CD4-positive, alpha-beta T cell treated with Interleukin-4 for 4 hours (primary cell): ENCODE measurements at places on chromosomes 3 and 15.

- DNase-seq, result no peak
Observed at GRCh38 chr15:53320816-53321215, 438.6 kb downstream of the WDR72 start.

DNA sequence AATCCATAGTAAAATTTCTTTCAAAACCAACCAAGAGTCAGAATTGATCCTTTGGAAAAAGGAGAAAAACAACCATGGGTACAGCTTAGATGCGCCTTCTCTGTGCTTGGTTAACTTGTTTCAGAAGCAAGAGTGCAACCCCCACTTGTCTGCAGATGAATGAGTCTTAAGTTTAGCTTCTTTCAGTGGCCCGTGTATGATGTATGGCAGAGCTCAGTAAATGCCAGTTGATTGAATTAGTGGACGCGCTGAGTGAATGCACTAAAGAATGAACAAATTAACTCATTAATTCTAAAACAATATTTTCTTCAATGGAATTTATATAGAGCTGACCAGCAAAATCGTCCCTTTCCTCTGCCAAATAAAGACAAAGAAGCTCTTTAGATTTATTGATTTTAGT lies 67.0 kb upstream of the ARHGEF3 start:
- DNase-seq, result no peak

GRCh38 chr15:28989239-28989830 lies 103.6 kb downstream of the APBA2 start:
- no peak for DNase-seq

DNA sequence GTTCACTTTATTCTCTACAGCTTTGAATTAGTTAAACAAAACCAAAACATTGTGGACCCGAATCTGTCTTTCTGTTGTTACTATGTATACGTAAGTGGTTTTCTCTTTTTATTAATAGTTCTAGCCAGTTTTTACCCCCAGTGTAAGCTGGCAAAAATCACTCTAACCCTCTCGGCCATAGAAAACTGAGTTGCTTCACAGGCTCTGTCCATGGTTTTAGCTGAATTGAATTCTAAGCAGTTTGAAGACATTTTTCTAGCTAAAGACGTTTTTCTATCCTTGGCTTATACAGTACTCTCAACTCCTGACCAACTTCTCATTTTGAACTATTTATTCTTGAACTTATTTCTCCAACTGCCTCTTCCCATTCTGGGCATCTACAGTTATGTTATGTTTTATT lies 62.9 kb downstream of the CDIN1 start:
- no peak for DNase-seq

- no peak for DNase-seq
Observed at GRCh38 chr3:79497447-79498111, 270.2 kb downstream of the ROBO1 start.

DNA sequence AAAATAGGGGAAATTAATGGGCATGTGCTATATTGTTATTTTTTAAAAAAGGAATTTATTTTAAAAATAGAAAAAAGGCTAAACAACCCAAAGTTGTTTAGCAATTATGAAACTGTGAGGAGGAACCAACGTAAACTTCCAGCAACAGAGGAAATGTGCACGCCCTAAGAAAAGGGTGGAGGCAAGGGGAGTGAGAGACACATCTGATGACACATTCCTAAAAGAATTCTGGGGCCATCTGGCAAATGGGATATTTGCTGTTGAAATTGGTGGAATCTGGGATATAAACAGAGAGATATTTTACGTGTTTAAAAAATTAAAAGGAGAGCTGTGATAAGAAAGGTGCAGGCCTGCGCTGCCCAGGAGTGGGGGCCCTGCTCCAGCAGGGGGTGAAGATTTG lies 50.8 kb upstream of the MUC13 start:
- DNase-seq, result no peak

DNA sequence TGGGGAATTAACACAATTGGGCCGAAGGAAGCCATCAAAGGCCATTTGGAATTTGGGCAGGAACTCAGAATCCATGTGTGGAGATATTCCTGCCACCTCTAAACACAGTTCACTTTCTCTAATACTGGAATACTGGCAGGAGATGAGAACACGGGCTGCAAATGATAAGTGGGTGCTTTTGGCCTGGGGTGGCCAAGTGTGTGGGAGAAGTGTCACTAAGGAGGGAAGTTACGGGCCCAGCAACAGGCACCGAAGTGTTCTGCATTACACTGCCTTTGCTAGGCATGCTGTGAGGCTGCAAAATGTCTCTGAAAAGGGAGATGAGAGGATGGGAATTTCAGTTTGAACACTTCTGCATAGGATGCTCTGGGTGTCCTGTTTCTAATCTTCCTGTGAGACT lies 89.4 kb upstream of the FEZF2 start:
- no peak for DNase-seq

- no peak for DNase-seq
Observed at GRCh38 chr15:56929399-56929798, 11.0 kb downstream of the TCF12 start.

DNA sequence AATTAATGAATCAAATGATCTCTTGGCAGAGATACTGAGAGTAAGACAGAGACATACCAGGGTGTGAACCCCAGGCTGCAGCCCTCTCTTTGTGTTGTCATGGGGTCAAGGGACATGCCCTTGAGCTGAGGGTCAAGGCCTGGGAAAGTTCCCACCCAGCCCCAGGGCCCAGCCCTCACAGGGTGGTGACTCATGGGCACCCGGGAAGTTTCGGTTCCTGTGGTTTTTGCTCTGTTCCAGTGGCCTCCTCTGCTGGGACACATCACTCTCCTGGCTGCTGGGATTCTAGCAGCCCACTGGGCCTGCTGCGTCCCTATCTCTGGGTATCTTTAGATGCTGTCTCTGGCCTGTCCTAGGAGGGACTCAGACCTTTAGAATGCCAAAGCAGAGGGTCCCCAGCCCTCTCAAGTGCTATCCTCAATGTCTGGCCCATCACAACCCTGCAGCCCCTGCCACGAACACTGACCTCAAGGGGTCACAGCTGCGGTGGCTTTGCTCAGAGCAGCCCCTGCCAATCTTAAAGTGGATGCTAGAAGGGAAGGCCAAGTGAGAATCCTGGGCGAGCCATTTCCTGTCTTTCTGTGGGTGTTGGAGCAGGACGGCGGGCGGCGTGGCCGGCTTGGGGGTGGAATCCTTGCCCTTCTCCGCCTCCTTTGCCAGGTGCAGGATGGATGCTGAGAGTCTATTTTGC lies 148.4 kb upstream of the TLE3 start:
- DNase-seq, result no peak

DNA sequence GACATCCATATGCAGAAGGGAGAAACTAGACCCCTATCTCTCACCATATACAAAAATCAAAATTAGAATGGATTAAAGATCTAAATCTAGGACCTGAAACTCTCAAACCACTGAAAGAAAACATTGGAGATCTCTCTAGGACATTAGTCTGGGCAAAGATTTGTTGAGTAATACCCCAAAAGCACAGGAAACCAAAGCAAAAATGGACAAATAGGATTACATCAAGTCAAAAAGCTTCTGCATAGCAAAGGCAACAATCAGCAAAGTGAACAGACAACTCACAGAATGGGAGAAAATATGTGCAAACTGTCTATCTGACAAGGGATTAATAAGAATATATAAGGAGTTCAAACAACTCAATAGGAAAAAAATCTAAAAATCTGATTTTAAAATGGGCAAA lies 54.8 kb downstream of the MYO9A start:
- DNase-seq, result no peak

DNA sequence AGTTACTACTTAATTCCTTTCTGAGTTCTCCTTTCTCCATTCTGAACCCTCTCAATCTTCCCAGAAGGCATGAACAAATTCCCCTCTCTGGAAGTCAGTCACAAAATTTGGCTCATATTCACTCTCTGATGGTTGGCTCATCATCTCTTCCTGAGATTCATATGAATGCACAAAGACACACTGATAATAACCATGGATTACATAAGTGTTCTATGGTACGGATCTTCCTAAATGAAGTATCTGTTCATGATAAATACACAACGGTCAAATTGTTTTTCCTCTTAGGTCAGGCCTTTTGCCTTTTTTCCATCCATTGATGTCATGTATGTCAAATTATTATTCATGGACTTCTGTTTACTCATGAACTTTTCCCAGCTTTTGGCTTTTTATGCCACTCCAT lies 162.6 kb downstream of the P2RY1 start:
- DNase-seq, result no peak

DNA sequence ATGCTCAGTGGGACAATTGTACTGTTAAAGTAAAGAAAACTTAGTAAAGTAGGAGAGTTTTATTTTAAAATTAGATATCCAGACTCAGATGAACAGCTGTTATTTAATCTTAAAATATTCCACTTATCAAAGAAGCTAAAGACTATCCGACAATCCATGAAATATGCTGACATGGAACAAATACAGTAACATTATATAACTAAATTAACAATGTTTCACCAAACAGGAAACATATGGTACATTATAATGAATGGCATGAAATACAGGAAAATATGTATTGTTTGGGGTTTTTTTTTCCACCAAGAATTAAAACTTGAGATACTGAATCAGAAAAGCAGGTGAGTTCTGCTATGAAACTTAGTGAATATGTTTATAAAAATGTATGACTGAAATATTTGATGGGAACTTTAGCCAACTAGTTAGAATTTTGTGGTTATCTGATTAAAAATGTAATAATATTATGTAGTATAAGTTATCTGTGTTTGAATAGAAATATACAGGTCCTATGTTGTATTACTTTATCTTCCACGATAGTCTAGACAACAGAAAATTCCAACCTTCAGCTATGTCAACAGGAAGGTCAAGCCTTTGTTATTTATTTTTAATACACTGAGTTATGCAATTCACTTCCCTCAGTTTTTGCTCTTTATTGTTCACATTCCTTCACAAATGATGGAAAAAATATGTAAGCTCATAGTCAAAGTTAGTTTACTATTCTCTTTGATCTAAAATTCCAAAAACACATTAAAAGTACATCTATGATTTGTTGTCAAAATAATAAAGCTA lies 72.7 kb downstream of the UACA start:
- DNase-seq, result no peak

DNA sequence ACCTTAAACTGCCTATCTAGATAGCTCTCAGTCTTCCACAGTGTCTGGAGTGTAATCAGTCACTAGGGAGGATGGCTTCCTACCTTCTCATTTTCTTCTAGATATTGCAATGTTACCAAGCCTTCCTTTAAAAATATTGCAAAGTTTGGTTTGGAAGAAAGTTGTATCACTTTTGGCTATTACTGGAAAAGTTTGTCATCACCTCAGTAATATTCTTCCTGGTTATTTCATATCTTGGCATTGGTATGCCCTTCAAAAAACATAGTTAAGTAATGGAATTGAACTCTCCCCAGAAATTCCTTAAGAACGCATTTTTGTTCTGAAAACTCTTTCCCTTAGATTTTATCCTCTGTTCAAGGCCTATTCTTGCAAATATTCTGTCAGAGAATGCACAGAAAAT lies 179.3 kb upstream of the MME start:
- no peak for DNase-seq

DNA sequence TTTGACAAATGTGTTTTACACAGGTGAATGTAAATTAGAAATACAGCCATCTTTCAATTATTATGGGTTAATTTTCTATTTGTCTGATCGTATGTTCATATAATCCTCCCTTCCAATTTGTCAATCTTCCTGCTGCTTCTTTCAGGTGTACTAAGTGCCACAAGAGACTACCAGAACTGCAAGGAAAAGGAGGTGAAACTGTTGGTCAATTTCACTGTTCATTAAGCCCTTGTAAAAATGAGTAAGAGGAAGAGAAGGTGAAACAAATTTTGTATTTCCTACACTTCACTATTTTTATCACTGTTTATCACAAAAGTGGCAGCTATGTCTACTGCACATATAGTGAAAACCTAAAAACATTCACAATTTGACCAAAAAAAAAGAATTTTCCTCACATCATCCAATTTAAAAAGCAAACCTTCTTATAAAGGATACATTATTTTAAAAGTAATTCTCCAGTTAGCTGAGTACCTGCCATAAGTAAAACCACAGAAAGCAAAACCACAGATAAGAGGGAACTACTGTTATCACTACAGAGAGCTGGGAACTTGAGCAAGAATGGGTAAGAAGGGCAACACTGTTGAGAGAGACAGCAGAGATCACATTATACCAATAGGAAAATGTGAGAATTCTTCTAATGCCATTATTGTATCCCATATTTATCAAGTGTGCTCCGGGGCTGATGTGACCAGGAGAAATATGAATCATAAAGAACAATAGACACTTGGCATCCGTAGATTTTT lies 163.0 kb downstream of the TBC1D5 start:
- no peak for DNase-seq

- DNase-seq, result no peak
Observed at GRCh38 chr3:62238431-62238830, 134.9 kb downstream of the FEZF2 start.

DNA sequence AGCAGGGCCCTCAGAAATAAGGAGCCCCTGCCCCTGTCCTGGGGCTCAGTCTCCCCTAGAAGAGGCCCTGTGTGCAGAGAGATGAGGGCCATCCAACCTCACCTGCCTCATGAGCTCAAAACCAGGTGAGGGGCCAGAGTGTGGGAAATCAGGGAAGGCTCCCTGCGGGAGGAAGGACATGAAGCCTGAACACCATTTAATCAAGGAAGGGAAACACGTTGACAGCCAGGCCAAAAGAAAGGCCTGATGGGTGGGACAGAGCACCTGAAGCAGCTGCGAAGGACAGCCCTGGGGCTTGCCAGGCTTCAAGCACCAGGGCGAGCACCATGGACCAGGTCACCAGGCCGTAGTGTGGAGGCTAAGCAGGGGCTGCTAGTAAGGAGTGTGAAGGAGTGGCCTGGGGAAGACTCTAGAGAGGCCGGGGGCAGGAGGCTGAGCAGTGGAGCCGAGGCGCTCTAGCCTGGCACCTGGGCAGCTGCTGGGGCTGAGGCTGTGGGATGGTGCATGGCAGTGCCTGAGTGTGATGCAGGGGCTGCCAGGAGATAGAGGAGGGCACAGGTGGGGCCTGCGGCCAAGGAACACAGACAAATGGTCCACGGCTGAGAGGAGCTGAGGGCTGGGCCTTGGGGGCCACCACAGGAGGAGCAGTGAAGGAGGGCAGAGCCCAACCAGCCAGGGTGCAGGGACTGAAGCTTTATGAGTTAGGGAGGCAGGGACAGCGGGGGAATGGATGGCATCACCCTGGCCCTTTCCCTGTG lies 16.1 kb downstream of the ACAA1 start:
- no peak for DNase-seq

DNA sequence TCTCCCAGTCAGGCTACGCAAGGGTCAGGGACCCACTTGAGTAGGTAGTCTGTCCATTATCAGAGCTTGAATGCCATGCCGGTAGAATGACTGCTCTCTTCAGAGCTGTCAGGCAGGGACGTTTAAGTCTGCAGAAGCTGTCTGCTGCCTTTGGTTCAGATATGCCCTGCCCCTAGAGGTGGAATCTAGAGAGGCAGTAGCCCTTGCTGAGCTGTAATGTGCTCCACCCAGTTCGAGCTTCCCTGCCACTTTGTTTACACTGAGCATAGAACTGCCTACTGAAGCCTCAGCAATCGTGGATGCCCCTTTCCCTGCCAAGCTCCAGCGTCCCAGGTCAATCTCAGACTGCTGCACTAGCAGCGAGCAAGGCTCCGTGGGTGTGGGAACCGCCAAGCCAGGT lies 57.5 kb upstream of the SETMAR start:
- no peak for DNase-seq

GRCh38 chr15:81384891-81385720 lies 11.1 kb upstream of the TMC3 start:
- DNase-seq, result no peak

- DNase-seq, result no peak
Observed at GRCh38 chr15:47944637-47945288, 176.0 kb upstream of the SLC24A5 start.
